CD4-positive, CD25-positive, alpha-beta regulatory T cell (primary cell): ENCODE measurements at places on chromosomes 1 and 21.

GRCh38 chr1:182699393-182700350, 15.3 kb upstream of the RGS8 start:
- DNase-seq, result no peak

DNA sequence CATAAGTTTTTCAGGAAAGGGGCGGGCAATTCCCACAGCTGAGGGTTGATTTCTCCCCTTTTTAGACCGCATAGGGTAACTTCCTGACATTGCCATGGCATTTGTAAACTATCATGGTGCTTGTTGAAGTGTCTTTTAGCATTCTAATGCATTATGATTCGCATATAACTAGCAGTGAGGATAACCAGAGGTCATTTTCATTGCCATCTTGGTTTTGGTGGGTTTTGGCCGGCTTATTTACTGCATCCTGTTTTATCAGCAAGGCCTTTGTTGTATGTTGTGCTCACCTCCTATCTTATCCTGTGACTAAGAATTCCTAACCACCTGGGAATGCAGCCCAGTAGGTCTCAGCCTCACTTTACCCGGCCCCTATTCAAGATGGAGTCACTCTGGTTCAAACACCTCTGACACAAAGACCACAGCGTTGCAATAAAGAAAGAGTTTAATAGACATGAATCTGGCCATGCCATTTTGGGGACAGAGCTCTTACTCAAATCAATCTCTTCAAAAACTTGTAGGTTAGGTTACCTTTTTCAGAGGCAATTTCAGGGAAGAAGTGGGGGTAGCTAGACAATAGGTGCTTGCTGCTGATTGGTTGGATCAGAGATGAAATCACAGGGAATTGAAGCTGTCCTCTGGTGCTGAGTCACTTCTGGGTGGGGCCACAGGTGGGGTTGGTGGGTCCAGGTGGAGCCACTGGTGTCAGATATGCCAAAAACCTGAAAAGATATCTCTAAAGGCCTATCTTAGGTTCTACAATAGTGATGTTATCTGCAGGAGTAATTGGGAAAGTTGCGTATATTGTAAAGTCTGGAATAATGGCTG, 23.3 kb downstream of the TBX19 start:
- DNase-seq, result no peak

- no peak for DNase-seq
Observed at GRCh38 chr1:198922638-198923430, 284.0 kb downstream of the PTPRC start.

DNA sequence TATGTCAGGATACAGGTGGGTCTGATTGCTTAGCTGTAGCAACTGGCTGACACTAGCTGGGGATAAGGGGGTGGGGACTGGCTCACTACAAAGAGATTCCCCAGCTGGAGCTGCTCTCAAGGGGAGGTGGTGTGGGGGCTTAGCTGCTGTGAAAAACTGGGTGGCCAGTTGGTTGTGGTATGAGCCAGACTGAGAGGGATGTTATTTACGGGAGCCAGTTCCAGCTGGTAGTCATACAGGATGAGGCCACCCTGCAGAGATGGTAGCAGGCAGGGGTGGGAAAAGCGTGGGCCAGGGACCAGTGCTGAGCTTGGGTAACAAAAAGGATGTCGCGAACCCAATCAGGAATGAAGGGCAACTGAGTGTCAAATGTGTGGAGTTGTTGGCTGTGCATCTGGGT, 204.0 kb upstream of the C21orf91 start:
- DNase-seq, result no peak

- DNase-seq, result no peak
Observed at GRCh38 chr1:226003502-226004170, 4.5 kb upstream of the SDE2 start.

DNA sequence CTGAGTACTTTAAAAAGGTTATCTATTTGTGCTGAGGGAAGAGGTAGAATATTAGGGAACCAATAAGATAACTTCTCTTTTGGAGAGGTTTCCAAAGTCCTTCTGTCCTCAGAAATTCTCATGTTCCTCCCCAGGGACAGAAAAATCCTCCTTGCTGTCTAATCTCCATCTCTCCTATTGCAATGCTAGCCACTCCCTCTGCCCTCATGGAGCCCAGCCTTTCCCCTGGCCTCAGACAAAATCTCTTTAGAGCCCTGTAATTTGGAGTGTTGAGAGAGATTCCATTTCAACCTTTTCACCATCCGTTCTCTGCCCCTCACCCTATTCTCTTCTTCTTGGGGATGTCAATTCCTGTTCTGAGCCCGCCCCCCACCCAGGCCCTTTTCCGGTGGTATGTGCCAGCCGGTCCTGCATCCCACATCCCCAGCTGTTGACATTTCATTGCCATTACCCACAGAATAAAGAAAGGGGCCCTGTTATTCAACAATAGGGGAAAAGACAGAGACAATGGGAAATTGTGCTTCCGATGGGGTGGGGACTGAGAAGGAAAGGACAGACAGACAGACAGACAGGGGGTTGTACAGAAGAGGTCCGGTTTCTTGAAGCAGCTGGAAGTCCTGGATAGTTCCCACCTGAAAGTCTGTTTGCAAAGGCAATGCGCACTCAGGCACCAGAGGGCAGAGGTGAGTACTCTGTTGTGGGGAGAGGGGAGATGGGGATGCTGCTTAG, at the start of gene HAPLN2:
Gene HAPLN2 (plus strand): TSS at position 563 of the 729 bp plus-strand sequence. CDS start 4,076 bp downstream, outside the sequence.
- DNase-seq, result no peak

DNA sequence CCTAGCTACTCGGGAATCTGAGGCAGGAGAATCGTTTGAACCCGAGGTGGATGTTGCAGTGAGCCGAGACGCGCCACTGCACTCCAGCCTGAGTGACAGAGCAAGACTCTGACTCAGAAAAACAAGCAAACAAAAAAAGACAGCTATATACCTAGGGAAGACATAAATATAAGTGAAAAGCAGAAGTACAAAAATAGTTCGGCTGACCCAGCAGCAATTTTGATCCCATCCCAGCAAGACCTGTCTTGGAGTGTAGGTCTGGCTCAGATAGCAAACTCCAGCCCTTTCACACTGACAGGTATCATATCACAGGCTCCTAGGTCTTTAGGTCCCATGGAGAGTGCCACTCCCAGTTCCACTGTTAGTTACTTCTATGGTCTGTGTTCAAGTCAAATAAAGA, 14.6 kb downstream of the MTX1 start:
- DNase-seq, result no peak

DNA sequence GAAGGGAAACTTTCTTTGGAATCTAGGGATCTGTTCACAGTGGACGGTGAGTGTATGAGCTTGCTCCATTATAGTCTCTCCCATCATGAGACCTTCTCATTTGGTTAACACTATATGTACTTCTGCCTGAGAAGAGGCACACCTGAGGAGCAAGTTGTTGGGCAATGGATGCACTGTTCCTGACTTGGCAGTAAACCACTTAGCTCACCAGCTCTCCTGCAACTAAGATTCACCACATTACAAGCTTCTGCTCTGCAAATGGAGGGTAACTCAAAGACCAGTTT, 10.2 kb downstream of the MACF1 start:
- DNase-seq, result no peak
